ENCODE measurements at places on chromosomes 1 and 21. TPM values are rescaled to one million over a fixed set of nuclear protein-coding genes. Genes with fewer than 3 reads are reported as not detected.

DNA sequence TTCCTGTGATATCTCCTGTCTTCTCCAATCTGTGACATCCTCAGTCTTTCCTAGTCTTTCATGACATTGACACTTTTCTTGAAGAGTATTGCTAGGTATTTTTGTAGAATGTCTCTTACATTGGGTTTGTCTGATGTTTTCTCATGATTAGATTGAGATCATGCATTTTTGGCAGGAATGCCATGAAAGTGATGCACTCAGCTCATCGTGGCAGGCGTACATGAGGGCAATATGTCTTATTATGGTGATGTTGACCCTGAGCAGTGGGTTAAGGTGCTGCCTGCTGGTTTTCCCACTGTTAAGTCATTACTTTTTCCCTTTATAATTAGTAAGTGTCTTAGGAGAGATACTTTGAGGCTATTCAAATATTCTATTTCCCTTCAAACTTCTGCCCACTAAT lies 80.2 kb upstream of the SSX2IP start:
- no peak for DNase-seq

PPM1J gene
- total RNA-seq = not detected

AIM2 gene
- 6.6 TPM for total RNA-seq

DNA sequence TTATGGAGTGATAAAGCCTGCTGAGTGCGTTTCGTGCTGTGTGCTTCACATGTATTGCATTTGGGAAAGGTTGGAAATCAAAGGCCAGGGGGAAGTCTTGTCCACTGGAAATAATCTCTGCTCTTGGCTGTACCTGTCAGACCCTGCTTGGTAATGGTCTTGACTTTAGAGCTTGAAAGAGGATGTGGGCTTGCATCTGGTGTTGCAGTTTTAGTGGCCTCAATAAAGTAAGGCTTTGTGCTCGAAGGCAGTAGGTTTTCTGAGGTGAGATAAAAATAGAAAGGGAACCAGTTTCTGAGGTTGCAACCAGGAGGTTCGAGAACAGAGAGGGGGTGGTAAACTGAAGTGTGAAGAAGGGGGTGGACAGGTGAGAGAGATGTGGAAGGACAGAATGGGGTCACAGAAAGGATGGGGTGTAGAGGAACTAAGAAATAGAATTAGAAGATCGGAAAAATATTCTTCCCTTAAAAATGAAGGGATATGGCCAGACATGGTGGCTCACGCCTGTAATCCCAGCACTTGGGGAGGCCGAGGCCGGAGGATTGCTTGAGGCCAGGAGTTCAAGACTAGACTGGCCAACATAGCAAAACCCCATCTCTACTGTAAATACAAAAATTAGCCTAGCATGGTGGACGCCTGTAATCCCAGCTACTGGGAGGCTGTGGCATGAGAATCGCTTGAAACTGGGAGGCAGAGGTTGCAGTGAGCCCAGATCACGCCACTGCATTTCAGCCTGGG lies 1.5 kb downstream of the S100PBP start:
- DNase-seq = no peak

- DNase-seq = no peak
These were observed 13.6 kb downstream of the INAVA start for GRCh38 chr1:200908191-200908868.

- no peak for DNase-seq
These were observed 22.3 kb downstream of the ZBTB40 start for GRCh38 chr1:22473952-22474351.
